Immature natural killer cell (primary cell): ENCODE measurements at places on chromosomes 1 and 21. TPM values are rescaled to one million over a fixed set of nuclear protein-coding genes. Genes with fewer than 3 reads are reported as not detected.

DNA sequence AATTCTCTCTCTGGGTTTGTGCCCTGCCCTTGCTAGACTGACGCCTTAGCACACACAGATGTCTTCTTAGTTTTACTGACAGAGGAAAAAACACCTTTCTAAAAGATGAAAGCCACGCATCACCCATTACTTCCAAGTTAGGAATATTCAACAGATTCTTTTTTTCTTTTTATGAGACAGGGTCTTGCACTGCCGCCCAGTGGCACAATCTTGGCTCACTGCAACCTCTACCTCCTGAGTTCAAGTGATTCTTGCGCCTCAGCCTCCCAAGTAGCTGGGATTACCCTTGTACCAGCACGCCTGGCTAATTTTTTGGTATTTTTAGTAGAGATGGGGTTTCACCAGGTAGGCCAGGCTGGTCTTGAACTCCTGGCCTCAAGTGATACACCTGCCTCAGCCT, 169.2 kb downstream of the APP start:
- H3K27ac ChIP-seq, result no peak overlapping the region
- H3K36me3 ChIP-seq, result no peaks in the 10 kb centered on the region
- no peak for DNase-seq
- H3K4me1 ChIP-seq, result peaks cover 11% of the 10 kb centered on the region
- peaks cover 1% of the 10 kb centered on the region for H3K27me3 ChIP-seq

GRCh38 chr1:171798765-171799164, 17.3 kb downstream of the METTL13 start:
- H3K4me3 ChIP-seq, result no peak overlapping the region
- no peak overlapping the region for H3K27ac ChIP-seq
- H3K4me1 ChIP-seq, result peaks cover 7% of the 10 kb centered on the region
- H3K27me3 ChIP-seq, result no peaks in the 10 kb centered on the region
- H3K36me3 ChIP-seq, result peaks cover 13% of the 10 kb centered on the region
- no peak for DNase-seq

DNA sequence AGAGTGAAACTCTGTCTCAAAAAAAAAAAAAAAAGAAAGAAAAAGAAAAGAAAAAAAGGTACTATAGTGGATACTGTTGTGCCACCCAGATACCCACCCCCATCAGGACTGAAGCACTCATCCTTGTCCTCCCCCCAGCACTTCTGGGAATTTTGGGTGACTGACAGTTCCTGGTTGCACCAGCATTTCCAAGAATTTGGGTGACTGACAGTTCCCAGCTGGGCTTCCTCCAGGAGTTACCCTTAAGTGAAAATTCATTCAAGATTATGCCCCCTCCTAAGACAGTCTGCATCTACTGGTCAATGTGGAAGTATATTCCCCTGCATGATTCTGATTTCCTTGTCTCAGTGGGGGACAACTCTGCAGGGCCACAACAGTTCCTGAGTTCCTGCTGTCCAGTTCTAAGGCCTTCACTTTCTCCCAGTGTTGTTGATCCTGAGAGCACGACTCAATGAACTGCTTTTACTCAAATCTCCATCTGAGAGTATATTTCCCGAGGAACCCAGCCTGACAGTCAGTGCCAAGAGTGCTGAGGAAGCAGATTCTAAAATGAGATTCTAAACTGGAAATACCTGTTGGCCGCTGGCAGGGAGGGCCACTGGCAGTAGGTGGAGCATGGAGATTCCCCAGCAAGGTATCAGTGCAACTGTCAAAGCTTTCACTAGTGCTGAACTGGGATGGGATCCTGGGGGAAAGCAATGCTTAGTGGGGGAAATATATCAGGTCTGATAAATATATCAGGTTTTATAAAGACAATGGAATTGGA, 18.5 kb downstream of the RIIAD1 start:
- DNase-seq, result no peak
- H3K4me3 ChIP-seq, result no peak overlapping the region
- H3K27ac ChIP-seq, result no peak overlapping the region
- H3K4me1 ChIP-seq, result no peaks in the 10 kb centered on the region
- H3K27me3 ChIP-seq, result no peaks in the 10 kb centered on the region
- H3K36me3 ChIP-seq, result no peaks in the 10 kb centered on the region

LRRC40 gene
- polyA plus RNA-seq, result 6.0 TPM

- no peak overlapping the region for H3K27ac ChIP-seq
- H3K4me1 ChIP-seq, result no peaks in the 10 kb centered on the region
- DNase-seq, result no peak
- H3K36me3 ChIP-seq, result no peaks in the 10 kb centered on the region
These were observed 13.7 kb downstream of the PARS2 start for GRCh38 chr1:54750596-54750995.

GRCh38 chr1:191839891-191840290, 318.4 kb upstream of the RGS18 start:
- H3K36me3 ChIP-seq, result no peaks in the 10 kb centered on the region
- no peak for DNase-seq
- no peaks in the 10 kb centered on the region for H3K4me1 ChIP-seq
- no peak overlapping the region for H3K4me3 ChIP-seq

ERICH3 gene
- polyA plus RNA-seq, result 0.18 TPM

LCE3C gene
- not detected for polyA plus RNA-seq

- peak overlapping the region; percentile 64 for H3K27ac ChIP-seq
- H3K4me1 ChIP-seq, result peaks cover 2% of the 10 kb centered on the region
- H3K36me3 ChIP-seq, result no peaks in the 10 kb centered on the region
- no peak for DNase-seq
These were observed 323.8 kb downstream of the AMY1C start for GRCh38 chr1:104073463-104073902.

DNA sequence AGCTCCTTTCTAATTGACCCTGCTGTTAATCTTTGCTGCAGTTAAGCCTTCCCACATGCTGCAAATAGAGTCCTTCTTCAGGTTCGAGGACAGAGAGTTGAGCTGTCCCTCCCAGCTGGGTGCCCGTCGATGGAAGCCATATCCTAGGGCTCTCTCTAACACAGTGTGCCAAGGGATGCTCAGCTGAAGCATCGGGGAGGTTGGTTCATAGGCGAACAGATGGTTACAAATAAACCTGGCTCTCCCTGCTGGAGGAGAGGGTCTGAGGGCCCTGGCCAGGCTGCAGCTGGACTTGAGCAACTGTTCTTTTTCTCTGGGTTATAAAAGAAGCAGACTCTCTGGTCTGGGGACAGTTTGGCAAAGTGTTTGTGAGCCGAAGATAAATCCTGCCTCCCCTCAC, 120.3 kb upstream of the C8B start:
- H3K27me3 ChIP-seq, result no peaks in the 10 kb centered on the region
- no peak overlapping the region for H3K4me3 ChIP-seq
- H3K36me3 ChIP-seq, result no peaks in the 10 kb centered on the region
- H3K4me1 ChIP-seq, result no peaks in the 10 kb centered on the region
- DNase-seq, result no peak

- H3K36me3 ChIP-seq, result no peaks in the 10 kb centered on the region
- no peak overlapping the region for H3K27ac ChIP-seq
- no peaks in the 10 kb centered on the region for H3K4me1 ChIP-seq
- H3K27me3 ChIP-seq, result peaks cover 2% of the 10 kb centered on the region
- no peak overlapping the region for H3K4me3 ChIP-seq
- DNase-seq, result no peak
These were observed 71.4 kb upstream of the PPP2R5A start for GRCh38 chr1:212213784-212214183.

CCDC27 gene
- polyA plus RNA-seq, result not detected

DNA sequence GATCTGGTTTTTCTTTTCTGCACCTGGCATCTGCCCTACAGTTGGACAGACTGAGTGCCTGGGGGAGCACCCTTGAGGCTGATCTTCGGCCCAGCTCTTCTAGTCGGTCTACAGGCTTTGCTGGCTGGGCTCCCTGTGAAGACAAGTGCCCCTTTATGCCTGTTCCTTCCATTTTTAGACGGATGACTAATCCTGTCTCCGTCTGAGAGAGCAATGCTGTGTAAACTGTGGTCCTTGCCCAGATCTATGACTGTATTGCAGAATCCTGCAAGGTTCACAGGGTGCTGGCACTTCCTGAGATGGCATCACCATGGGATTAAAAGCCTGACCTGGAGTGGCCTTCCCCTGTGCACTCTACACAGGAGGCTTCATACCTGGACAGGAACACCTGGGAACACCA, 47.6 kb upstream of the SAMD13 start:
- peaks cover 20% of the 10 kb centered on the region for H3K36me3 ChIP-seq
- no peaks in the 10 kb centered on the region for H3K27me3 ChIP-seq
- H3K4me3 ChIP-seq, result no peak overlapping the region
- H3K4me1 ChIP-seq, result no peaks in the 10 kb centered on the region
